ENCODE measurements at places on chromosomes 11 and 22.

DNA sequence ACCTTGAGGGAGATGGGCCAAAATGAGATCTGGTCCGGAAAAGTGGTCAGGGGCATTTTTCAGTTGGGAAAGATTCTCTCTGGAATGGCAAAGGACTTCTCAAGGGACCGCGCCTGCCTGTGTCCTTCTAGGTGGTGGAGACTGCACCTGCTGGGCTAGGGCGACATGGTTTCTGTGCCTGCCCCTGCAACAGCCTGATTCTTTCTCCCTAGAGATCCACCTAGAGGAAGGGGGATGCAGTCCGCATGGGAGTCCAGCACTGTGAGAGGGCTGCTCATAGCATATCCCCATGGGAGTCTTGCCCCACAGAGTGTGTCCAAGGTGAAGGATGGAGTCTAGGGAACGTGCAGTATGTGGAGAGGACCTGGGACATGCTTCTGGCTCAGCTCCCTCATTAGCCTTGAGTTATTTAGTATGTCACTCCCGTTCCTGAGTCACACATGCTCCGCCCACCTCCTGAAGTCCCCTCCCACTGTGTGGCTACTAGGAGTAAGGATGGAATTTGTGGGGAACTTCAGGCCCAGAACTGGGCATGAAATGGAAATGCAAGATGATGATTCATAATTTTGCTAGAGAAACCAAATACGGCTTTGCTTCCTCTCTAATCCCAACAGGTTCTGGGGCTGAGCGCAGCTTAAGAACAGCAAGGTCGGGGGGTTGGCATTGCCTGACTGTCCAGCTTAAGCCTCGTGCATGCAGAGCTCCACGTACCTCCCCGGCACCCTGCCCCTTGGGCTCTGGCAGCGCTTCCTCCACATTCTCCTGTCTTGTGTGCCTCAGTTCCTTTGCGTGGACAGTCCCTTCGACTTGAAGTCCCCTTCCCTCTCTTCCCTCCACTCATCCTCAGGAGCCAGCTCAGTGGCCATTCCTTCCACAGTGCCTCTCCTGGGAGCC, 35.0 kb downstream of the GRIK4 start:
- no peak for DNase-seq

- peak; percentile 31 for DNase-seq
These were observed 29.0 kb upstream of the CREB3L1 start for GRCh38 chr11:46248289-46249102.

DNA sequence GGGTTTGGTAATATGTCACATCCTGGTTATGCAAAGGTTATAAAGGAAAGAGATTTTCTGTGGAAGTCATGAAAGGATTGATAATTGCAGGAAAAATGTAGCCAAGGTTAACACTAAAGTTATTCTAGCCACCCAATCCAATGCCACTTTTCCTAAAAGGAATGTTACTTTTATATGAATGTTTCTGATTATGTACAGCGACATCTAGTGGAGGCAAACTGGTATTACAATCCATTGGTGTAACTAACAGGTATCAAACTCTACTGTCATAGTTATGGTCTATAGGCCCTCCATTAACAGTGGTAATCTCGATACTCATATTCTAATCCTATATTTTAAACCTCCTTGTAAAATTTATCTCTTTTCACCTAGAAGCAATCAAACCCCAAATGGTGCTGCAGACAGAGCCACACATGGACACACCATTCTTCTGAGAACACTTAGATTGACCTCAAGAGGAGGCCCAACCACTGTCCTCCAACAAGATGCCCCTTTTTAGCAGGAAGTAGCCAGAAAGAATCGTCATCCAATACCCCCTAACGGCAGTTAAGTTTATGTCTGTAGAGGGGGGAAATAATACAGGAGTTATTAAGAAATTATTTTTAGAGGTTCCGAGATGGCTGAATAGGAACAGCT, 74.9 kb upstream of the RAG2 start:
- no peak for DNase-seq

GRCh38 chr22:30227438-30228228, 18.9 kb downstream of the LIF start:
- DNase-seq, result no peak

- no peak for DNase-seq
These were observed 19.3 kb downstream of the CREB3L1 start for GRCh38 chr11:46296528-46297448.

GRCh38 chr11:71530602-71531001, 3.5 kb downstream of the KRTAP5-7 start:
- no peak for DNase-seq

GRCh38 chr22:30795118-30795517, 100.4 kb downstream of the OSBP2 start:
- no peak for DNase-seq

GRCh38 chr11:14655435-14655834, 11.8 kb downstream of the PDE3B start:
- DNase-seq, result no peak

- no peak for DNase-seq
These were observed 563.2 kb downstream of the TMEM135 start for GRCh38 chr11:87600938-87601337.

GRCh38 chr11:17267576-17267975, 9.0 kb upstream of the NUCB2 start:
- DNase-seq, result no peak

DNA sequence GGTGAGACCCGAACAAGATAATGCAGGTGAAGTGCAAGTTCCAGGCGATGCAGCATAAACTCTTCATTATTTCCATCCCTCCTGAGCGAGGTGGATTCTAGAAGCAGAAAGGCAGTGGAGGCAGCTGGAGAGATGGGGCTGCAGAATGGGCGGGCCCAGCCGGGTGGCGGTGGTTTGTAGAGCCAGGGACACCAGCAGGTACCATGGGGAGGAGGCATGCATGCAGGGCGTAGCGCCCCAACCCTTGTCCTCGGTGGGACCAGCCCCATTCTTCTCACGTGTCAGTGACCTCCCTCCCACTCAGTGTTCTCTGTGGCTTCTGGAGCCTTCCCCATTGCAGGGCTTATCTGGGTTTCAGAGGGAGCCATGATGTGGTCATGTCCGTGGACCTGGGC, 38.0 kb downstream of the MPPED1 start:
- no peak for DNase-seq

- DNase-seq, result no peak
These were observed 46.9 kb downstream of the MSANTD4 start for GRCh38 chr11:105975128-105975527.

DNA sequence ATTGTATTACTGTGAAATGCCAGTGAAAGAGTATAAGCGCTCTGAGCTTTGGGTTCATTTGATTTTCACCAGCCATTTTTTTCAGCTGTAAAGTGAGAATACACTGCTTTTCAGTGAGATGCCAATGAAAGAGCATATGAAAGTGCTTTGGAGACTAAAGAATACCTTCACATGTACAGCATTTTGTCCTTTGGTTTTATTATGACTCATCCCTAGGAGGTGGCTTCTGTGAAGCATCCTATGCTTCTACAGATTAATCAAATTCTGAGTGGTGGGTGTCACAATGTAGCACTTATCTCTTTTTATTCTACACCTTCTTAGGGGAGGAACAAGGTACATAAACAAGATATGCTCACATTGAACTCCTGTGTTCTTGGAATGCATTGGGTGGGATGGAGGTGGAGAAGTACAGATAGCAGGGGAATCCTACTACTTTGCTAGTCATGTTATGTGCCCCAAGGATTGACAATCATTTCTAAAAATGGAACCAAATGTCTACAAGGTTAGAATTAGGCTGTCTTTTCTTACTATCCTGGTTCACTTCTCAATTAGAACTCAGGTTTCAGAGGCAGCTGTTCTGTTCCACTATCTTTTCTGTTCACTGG, 18.7 kb downstream of the TRIM44 start:
- DNase-seq, result no peak

- no peak for DNase-seq
These were observed 68.3 kb downstream of the C11orf58 start for GRCh38 chr11:16806791-16807190.

- no peak for DNase-seq
These were observed 240.8 kb upstream of the MTNR1B start for GRCh38 chr11:92728628-92729027.

DNA sequence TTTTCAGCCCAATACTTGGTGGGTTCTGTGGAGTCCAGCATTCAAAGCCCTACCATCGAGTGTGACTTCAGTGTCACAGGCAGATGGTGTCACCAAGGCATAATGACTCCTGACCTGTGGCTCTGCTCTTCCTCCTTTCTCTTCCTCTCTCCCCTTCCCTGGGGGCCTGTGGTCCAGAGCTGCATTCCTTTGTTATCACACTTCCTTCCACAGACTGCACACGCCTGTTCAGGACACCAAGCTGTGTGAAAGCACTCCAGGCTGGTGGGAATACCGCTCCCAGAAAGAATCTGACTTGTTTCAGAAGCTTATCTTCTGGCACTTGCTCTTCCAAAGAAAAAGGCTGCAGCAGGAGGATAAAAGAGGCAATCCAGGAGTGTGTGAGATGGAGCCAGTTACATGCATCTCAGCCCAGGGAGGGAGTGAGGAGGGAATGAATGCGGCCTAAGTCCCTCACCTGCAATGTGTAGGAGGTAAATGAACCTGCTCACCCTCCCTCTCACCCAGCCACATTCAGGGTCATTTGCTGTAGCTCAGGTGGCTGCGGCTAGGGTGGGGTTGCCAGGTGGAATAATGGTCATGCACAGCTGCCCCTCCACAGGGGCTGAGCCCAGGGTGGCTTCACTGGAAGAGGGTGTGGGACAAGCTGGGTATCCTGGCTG, 79.3 kb downstream of the ADAMTS15 start:
- no peak for DNase-seq

GRCh38 chr22:29584975-29585374, 4.1 kb upstream of the NIPSNAP1 start:
- DNase-seq, result no peak

GRCh38 chr22:22817468-22818201, 70.0 kb upstream of the IGLL5 start:
- no peak for DNase-seq

- DNase-seq, result no peak
These were observed 509.0 kb upstream of the LARGE1 start for GRCh38 chr22:34429314-34429713.

DNA sequence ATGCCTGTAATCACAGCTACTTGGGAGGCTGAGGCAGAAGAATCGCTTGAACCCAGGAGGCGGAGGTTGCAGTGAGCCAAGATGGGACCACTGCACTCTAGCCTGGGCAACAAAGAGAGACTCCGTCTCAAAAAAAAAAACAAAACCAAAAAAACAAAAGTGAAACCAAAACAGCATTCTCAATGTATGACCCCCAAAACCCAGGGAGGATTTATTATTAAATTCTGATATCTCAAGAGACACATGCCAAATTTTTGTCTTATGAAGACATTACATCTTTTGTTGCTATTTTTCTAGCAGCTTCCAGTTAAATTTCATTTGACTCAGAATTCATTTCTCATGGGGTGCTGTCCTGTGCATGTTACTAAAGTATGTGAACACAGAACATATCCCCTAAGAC, 3.0 kb upstream of the YPEL4 start:
- DNase-seq, result no peak

- DNase-seq, result no peak
These were observed 33.3 kb downstream of the RBFOX2 start for GRCh38 chr22:35995348-35995747.
